ENCODE measurements at places on chromosomes 4 and X. TPM values are rescaled to one million over a fixed set of nuclear protein-coding genes. Genes with fewer than 3 reads are reported as not detected.

The EGFL6 gene
- total RNA-seq: not detected

The TMPRSS11D gene
- total RNA-seq: not detected

The STBD1 gene
- total RNA-seq: 2.9 TPM

The CXCL11 gene
- total RNA-seq: not detected

The TRO gene
- 37.3 TPM for total RNA-seq

The PDZD4 gene
- not detected for total RNA-seq

The MYOZ2 gene
- total RNA-seq: not detected

The EREG gene
- total RNA-seq: 5.3 TPM

The CCDC110 gene
- total RNA-seq: 0.39 TPM

The FGF13 gene
- total RNA-seq: not detected

The DUX4 gene
- not detected for total RNA-seq

The IRF2 gene
- 13.0 TPM for total RNA-seq

The PTCHD1 gene
- under 0.01 TPM for total RNA-seq

The HSFX4 gene
- total RNA-seq: not detected

The F9 gene
- not detected for total RNA-seq

The FAM3A gene
- 25.9 TPM for total RNA-seq

The RADX gene
- 0.39 TPM for total RNA-seq

The HPGD gene
- not detected for total RNA-seq

The ADH7 gene
- not detected for total RNA-seq

The WWC2 gene
- 19.6 TPM for total RNA-seq

The PLAC1 gene
- 2.0 TPM for total RNA-seq

The FAM9B gene
- not detected for total RNA-seq
